Gastroesophageal sphincter (tissue), 4 donors: ENCODE measurements at places on chromosomes 5 and 9. TPM values are rescaled to one million over a fixed set of nuclear protein-coding genes. Genes with fewer than 3 reads are reported as not detected.

The NR5A1 gene
- total RNA-seq, result not detected

DNA sequence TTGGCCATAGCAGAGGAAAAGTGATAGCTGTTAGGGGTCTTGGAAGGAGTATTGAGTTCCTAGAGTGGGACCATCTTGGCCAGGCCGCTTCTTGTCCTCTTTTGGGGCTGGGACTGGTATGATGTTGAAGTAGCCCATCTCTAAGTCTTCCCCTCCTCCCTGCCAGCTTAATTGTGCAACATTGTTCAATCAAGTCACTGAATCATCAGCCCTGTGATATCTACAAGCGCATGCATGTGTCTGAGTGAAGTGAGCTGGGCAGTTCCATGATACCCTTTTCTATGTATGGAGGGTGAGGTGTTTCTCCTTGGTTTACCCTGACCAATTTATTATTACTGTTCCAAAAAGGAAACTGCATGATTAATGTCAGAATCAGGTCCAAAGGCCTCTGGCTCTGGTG is 112.2 kb downstream of the C9orf152 start:
- ATAC-seq, result peak; percentile 69

GRCh38 chr9:71665247-71665646 is 103.1 kb downstream of the CEMIP2 start:
- ATAC-seq, result no peak

The MFAP3 gene
- total RNA-seq, result 26.4 TPM

The TLE1 gene
- total RNA-seq, result 62.5 TPM

The STPG3 gene
- not detected for total RNA-seq

The FOXD4L5 gene
- total RNA-seq, result 0.12 TPM

DNA sequence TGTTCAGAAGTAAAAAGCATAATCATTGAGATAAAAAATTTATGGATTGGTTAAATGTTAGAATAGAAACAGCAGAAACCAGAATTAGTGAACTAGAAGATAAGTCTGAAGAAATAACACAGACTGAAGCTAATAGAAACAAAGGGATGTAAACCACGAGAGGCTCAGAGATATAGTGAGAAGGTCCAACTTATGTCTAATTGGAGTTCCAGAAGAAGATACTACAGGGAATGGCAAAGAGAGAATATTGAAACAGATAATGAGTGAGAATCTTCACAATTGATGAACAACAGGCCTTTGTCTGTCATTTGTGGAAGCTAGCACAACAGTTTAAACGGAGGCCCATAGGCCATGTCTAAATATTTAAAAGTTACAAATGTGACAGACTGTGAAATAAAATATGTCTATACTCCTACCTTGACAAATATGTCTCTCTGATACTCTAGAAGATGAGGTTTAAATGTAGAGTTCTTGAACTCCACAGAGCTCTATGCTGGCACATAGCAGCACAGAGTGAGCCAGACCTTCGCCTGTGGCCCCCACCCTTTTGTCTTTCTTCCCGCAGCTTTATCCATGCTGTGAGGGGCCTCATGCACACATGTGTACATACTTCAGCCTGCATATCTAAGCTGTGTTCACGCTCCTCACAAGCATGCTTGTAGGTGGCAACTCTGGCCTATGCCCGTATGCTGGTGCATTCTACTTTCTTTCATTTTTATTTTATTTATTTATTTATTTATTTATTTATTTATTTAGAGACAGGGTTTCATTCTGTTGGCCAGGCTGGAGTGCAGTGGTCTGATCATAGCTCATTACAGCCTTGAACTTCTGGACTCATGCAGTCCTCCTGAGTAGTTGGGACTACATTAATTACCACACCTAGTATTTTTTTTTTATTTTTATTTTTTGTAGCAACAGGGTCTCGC is 45.0 kb upstream of the ABL1 start:
- no peak for ATAC-seq

DNA sequence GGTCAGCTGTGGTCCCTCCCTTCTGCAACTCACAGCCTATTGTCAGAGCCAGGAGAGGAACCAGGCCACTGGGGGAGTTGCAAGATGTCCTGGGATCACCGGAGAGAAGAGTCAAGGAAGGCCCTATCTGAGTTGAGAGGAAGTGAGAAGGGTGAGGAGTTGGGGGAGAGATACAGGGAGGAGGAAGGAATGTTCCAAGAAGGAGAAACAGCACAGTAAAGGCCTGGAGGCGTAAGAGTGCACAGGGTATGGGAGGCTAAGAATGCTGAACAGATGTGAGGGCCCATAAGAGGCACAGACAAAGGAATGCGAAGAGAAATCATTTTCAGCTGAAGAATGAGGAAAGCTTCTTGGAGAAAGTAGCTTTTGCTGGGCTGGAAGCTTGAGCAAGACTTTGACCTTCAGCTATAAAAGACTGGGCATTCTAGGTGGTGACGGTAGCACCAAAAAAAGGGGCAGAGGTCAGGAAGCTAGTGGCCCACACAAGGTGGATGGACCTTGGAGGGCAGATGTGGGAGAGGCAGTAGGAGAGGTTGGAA is 21.6 kb upstream of the CSF1R start:
- ATAC-seq, result no peak

The PCDHGB4 gene
- 3.1 TPM for total RNA-seq

DNA sequence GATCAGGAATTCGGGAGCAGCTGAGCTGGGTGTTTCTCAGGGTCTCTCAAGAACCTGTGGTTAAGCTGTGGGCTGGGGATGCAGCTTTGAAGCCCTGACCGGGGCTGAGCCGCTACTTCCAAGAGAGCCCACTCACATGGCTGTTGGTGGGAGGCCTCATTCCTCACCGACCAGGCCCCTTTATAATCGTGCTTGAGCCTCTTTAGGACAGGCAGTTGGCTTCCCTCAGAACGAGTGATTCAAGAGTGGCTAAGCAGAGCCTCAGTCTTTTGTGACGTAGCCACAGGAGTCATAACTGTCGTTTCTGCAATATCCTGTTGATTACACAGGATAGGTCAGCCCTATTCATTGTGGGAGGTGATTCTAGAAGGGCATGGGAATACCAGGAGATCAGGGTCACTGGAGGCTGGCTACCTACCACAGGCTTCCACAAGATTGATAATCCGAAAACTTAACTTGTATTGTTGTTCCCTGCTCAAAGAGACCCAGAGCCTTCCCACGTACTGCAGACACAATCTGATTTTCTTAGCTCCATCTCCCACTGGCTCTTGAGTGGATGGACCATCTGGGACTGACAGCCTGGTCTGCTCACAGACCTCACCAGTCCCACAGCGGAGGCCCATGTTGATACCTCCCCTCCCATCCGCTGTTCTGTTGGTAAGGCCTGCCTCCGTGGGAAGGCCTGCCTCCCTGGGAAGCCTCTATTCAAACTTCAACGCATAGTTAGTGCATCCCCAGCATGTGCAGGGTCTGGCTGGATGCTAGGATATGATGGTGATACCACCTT is 3.0 kb upstream of the ERGIC1 start:
- ATAC-seq, result no peak

DNA sequence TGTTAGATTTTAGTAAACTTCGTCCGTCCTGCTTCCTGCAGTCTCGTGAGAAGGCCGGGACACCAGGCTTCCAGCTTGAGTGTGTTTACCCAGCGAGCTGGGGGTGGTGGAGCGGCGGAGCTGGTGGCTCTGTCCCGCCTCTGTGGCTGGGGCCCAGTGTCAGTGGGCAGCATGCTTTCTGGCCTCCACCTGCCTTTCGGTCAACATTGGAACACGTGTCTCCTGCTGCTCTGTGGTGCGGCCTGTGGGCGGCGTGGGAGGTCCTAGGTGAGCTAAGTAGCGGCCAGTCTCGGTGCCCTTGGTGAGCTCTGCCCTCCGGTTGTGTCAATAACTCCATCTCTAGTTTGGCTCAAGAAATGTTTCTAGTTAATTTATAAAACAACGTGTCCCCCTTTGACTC is 125.9 kb downstream of the GADD45G start:
- ATAC-seq, result no peak

The SPAG8 gene
- 1.0 TPM for total RNA-seq

The SCGB3A2 gene
- total RNA-seq, result not detected

- peak; percentile 52 for ATAC-seq
These were observed 39.6 kb downstream of the COL5A1 start for GRCh38 chr9:134681061-134681661.

DNA sequence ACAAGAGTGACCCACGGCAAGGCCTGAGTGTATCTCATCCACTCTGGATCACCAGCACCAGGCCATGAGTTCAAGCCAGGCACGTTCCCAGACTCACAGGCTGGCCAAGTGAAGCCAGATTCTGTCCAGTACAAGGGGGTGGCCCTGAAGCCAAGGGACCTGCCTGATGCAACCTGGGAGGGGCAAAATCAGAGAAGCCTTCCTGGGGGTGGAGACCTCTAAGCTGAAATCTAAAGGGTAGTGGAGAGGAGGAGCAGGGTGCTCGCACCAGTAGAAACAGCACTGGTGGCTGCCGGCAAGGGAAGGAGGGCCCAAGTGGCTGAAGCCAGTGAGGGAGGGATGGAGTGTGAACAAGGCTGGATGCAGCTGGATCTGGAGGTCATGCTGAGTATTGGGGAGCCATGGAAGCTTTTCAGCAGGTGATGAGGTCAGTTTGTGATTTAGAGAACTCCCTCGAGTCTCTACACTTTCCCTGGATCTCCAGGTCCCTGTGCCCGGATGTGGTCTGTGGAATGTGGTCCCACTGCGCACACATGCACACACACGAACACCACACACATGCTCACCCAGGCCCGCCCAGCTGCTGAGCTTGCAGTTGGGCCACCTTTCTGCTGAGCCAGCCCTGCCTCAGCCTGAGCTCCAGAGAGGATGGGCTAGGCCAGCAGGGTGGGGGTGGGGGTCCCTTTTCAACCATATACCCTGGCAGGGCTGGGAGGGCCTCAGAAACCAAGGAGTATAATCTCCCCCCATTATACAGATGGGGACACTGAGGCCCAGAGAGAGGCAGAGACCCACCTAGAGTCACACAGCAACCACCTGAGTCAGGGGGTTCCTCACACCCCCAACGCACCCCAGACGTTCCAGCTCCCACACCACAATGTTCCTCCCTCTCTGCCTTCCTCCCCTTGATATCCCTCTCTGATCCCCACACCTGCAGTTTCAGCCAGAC is 1.6 kb downstream of the PIP5KL1 start:
- ATAC-seq, result no peak

DNA sequence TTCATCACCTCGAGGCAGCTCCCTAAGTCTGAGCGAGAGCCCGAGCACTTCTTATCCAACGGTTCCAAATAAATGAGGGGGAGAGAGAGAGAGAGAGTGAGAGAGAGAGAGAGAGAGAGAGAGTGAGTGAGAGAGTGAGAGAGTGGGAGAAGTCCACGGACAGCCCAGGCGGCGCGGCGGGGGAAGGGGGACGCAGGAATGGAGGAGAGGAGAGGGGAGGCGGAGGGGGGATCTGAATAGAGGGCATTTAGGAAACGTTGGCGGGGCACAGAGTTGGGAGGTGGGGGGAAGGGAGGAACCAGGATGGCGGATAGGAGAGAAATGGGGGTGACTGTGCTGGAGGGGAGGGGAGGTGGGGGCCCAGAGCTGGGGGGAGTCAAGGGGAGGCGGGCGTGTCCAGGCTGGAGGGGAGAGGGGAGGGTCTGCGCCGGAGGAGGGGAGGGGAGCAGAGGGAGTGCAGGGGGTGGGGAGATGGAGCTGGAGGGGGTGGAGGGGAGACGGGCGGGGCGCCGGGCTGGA is 398 bp upstream of the BASP1 start:
- no peak for ATAC-seq

The RAB3C gene
- total RNA-seq, result 3.5 TPM

- no peak for ATAC-seq
These were observed 1307.2 kb downstream of the EFNA5 start for GRCh38 chr5:106363578-106363977.

DNA sequence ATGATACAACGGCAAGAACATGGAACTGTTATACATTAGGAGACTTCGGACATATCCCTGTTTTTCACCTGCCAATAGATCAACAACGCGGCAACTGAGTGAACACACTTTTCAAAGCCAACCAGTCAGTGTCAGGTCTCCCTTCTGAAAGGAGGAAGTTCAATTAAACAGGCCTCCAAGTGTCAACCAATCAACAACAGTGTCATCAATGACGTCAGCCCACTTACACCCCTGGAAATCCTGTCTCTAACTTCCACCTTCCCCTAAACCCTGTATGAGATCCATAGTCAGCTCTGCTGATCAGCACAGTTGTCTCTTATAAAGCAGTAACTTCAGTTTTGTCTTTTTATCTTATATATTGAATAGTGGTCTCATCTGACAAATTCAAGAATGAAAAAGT is 36.6 kb downstream of the DMRT3 start:
- no peak for ATAC-seq

The FYB1 gene
- 2.5 TPM for total RNA-seq

DNA sequence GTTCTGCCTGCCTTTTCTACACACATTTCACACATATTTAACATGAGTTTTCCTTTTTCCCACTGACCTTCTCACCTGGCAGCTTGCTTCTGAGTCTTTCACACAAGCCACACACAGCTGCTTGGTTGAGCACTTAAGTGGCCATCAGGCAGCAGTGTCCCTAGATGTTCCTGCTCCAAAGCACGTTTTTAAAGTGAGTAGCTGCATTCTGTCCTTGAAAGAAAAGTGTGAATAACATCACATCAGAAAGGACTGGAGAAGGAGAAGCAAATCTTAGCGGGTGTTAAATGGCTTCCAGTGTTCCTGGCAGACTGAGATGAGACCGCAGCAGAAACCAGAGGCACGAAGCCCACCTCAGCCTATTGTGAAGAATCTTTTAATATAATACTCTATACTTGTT is 209.2 kb upstream of the IRX4 start:
- no peak for ATAC-seq

DNA sequence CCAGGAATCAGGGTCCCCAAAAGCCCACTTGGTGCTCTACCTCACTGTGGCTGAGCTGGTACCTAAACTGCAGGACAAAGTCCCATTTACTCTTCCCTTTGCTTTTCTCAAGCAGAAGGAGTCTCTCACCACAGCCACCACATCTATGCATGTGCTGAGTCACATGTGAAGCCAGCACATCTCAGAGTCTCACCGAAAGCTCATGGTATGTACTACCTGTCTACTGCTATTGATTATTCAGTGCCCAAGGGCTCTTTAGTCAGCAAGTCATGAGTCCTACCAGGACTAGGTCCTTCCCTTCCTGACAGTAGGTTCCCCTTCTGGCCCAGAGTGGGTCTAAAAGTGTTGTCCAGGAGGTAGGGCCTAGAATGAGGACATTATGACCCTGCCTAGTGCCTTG is 130.7 kb upstream of the NTRK2 start:
- no peak for ATAC-seq

The PHF24 gene
- total RNA-seq, result 0.81 TPM

- no peak for ATAC-seq
These were observed 1.8 kb upstream of the NTRK2 start for GRCh38 chr9:84667571-84668195.

- ATAC-seq, result peak; percentile 68
These were observed 10.4 kb upstream of the TOMM5 start for GRCh38 chr9:37602817-37603216.

The CFAP77 gene
- not detected for total RNA-seq

The KIF4B gene
- total RNA-seq, result not detected

DNA sequence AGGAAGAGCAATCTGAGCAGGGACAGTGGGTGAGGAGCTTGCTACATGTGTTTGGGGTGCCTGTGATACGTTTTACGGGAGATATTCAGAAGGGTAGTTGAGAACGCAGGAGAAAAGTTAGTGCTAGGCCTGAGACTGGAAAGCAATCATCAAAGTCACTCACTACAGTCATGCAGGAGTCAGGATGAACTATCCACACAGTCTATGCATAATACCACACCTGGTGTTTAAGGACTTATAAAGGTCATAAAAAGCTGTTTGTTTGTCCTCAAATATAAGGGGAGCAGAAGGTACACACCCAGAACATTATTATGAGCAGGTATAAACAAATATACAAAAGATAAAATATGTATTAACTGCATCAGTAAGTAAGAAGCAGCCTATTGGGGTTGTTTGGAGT is 176.6 kb downstream of the GNA14 start:
- no peak for ATAC-seq

- ATAC-seq, result no peak
These were observed 45.3 kb downstream of the CERT1 start for GRCh38 chr5:75466006-75466716.

The NME5 gene
- total RNA-seq, result 4.3 TPM
